Caki2 (cell line): ENCODE measurements at places on chromosomes 4 and X. TPM values are rescaled to one million over a fixed set of nuclear protein-coding genes. Genes with fewer than 3 reads are reported as not detected.

BEX5 gene
- 0.64 and 0.78 TPM in 2 replicates for total RNA-seq

PDLIM3 gene
- 5.6 and 11.3 TPM in 2 replicates for total RNA-seq

RBM46 gene
- total RNA-seq = 3.5 TPM in 1 of 2 replicates, not detected in the other

DNA sequence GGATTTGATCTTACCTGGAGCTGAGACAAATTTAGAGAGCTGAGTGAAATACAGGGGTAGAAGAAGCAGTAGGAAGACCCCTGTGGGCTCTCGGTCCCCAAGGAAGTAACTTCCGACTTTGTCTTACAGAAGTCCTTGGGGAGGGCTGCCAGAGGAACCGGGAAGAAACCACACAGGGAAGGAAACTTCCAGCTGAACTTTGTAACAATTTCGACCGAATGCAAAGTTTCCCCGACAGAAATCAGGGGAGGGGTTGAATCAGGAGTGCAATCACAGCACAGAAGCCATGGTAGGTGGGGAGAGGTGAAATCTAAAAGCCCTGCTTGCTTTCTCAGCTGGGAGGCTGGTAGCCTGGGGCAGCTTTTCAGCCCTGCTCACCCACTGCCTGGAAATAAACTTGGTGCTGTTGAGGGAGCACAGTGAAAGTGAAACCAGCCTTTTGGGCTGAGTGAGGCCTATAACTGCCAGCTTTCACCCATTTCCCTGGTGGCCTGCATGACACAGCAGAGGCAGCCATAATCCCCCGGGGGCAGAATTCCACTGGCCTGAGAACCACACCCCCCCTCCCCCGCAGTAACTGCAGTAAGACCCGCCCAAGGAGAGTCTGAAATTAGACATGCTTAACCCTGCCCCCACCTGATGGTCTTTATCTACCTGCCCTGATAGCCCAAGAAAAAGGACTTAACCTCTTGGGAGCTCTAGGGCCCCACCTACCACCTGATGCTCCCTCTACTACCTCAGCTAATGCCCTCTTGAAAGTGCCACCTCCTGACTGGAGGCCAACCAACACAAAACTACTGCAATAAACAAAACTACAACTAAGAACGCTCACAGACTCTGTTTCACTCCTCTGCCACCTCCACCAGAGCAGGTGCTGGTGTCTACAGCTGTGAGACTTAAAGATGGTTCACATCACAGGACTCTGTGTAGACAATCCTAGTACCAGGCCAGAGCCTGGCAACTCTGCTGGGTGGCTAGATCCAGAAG, 248.2 kb downstream of the PARM1 start:
- no peak for DNase-seq

DNA sequence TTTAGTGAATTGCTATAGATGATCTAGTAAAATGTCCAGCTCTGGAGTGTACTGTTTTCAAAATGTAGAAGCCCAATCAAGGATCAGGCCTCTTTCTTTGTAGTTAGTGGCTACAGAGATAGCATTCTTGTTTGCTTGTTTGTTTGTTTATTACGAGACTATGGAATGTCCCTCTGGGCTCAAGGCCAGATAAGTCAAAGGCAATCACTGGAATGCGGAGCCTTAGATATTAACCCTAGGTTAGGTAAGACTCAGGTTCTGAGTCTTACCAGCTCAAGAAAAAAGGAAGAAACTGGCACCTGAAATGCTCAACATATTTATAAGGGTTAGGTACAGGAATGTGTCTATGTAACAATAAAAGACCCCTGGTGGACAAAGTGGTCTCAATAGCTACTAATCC, 261.5 kb downstream of the SLC7A11 start:
- no peak for DNase-seq

- no peak for DNase-seq
Measured at GRCh38 chr4:24632011-24632410, 47.7 kb upstream of the DHX15 start.

GRCh38 chr4:126405369-126405982, 1090.7 kb downstream of the FAT4 start:
- DNase-seq = no peak

- DNase-seq = peak; percentile 16
Measured at GRCh38 chr4:120977435-120977997, 55.0 kb upstream of the PRDM5 start.

DNA sequence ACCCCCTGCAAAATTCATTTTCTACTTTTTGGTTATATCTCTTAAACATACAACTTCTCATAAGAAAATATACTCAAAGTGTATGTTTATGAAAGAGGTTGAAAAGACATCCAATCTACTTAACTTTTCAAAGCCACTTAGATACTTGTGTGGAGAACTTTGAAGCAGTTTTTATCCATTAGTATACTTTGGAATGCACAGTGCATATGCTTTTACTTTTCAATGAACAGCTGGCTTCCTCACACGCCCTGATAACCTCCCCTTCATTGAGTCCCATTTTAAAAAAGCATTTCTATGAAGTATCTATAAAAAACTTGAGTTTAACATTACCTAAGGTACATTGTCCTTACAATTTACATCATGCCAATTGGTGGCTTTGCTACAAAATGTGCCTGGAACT, 73.8 kb downstream of the VEGFC start:
- no peak for DNase-seq

GRCh38 chr4:87530868-87531267, 1.7 kb upstream of the SPARCL1 start:
- DNase-seq = no peak

GRCh38 chrX:65741823-65742222, 74.4 kb downstream of the MSN start:
- DNase-seq = no peak

- no peak for DNase-seq
Measured at GRCh38 chr4:8795140-8795539, 76.5 kb downstream of the HMX1 start.

DNA sequence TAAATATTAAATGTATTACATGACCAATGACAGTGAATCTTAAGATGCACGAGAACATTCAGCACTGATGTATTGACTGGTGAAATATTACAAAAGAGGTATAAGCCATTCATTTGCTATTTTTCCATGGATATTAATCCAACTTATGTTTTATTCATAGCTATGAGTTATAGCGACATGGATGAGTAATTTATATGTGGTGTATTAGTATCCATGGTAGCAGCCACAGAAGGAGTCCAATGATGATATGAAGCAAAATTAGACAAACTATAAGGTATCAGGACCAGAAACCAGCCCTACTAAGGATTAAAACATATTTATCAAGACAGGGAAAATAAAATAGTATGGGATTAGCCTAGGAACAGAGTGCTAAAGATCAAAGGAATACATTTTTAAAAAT, 50.7 kb downstream of the THAP9 start:
- DNase-seq = no peak

GRCh38 chrX:39855748-39856129, 242.0 kb downstream of the BCOR start:
- DNase-seq = no peak

DNA sequence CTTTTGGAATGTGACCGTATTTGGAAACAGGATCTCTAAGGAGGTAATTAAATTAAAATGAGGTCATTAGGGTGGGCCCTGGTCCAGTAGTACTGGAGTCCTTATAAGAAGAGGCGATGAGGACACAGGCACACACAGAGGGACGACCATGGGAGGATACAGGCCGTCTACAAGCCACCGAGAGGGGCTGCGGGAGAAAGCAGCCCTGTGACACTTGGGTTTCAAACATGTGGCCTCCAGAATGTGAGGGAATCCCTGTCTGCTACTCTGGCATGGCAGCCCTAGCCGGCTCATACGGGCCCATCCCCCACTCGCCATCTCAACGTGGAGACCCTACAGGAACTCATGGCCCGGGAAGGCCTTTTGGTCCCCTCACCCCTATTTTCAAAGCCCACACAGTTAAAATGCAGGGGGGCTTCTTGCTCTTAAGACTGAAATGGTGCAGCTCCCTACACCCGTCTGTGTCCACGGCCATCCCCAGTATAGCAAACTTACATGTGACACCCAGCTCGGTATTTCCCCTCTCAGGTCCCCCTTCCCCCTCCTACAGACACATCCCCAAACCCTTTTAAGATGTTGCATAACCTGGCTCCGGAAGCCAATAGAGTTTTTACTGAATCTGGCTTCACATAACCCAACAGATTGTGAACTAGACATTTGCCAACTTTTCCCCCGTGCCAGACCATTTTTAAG, 124.1 kb upstream of the TBL1X start:
- DNase-seq = no peak
